CD4-positive, alpha-beta T cell treated with Interleukin-4 for 4 hours (primary cell): ENCODE measurements at places on chromosomes 3 and 15.
A peak's percentile ranks its signal among the peaks of the same experiment; 100 is the strongest.

DNA sequence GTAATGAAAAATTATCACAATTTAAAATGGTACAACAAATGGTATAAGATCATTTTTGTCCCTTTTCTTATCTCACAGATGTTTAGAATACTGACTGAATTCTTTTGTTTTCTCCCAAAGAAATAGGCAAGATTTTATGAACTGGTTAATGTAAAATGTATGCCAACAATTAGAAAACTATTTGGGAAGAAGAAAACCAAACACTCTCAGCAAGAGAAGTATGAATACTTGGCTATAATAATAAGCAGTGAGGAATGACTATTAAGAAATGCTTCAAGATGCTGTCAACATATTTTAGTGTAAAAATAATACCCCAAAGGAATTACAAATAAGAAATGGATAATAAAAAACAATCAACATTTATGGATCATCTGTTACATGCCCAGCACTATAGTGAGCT is 18.5 kb downstream of the SHQ1 start:
- no peak for DNase-seq

GRCh38 chr3:138985932-138986331 is 20.1 kb downstream of the PRR23A start:
- DNase-seq: no peak

GRCh38 chr15:41476416-41477048 is 17.1 kb upstream of the ITPKA start:
- no peak for DNase-seq

GRCh38 chr15:81113861-81114291 is 20.2 kb upstream of the CFAP161 start:
- no peak for DNase-seq

DNA sequence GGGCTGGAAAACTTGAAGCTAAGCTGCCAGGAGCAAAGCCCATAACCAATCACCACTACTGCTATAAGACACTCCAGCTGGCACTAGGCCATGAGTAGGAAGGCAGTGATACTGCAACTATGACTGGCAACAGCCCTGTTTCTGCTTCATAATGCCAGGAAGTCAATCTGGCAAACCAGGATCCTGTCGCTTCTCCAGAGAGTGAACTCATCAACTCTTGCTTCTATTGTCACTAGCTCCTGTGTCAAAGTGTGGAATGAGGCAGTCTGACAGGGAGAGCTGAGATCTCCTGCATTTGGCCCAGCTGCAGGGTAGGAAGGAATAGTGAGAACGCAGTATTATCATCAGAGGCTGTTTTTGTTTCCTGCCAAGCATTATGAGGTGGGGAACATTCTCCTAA is 105.3 kb downstream of the CTNNB1 start:
- no peak for DNase-seq

- DNase-seq: no peak
Observed at GRCh38 chr3:188411750-188412149, 257.8 kb downstream of the LPP start.

- peak; percentile 3 for DNase-seq
Observed at GRCh38 chr3:165206454-165207266, 10.5 kb upstream of the SLITRK3 start.

GRCh38 chr15:96564546-96564945 is 234.0 kb downstream of the NR2F2 start:
- DNase-seq: no peak

DNA sequence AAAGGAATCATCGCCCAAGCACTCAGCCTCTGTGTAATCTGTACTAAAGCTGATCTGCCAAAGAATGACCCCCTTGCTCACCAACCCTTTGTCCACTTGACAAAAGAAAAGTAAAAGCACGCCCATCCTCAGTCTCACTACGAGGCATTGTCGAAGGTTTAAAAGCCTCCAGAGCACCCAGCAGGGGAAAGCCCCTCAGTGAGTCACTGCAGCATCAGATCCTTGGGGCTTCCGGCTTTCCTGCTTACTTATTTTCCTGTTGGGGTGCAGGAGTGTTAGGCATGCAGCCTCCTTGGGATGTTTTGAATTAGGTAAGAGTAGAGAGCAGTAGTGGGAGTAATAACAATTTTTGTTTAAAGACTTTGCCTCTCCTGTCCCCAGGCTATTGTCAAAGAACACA is 216.1 kb downstream of the MTHFS start:
- no peak for DNase-seq

DNA sequence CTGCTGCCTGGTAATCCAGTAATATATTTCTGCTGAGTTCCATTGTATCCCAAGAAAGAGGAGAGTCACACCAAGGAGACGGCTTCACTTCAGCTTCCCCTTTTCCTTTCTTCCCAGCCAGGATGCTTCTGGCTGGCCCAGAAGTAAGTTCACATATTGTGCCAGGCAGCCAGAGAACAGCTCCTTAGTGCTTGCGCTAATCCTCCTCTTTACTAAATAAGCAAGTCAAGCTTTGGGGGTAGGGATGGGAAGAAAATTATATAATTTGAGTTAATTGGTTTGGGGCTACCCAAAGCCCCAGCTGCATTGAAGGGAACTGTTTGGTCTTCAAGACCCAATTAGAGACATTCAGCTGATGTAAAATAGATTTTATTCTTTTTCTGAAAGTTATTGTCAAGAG is 218.8 kb upstream of the HES1 start:
- no peak for DNase-seq

DNA sequence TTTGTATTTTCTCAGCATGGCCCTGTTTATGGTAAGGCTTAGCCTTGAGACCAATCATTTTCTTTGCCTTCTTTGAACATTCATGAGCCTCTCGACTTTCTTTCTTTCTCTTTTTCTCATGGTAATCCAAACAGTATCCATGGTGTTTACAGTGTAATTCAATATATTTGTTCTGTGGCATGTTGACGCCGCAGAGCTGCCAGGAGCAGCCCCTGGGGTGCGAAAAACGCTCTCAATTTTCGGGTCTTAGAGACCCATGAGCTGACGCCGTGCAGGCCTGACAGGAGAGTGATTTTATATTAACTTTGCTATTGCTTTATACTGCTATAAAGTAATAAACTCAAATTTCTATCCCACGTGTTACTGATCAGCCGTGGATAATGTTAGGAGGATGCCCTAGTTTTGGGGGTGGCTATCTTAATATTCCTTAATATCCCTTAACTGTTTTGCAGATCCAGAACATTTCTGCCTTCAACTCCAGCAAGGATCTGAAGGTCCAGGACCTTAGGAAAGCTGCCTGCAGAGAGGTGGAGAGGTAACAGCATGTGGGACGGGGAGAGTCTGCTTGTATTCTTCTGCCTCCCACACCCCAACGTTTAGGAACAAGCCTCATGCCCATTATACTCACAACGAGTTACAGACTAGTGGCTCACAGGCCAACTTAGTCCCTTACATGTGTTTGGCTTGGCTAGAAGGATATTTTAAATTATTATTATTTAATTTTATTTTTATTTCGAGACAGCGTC is 29.3 kb upstream of the MYO1E start:
- DNase-seq: no peak

DNA sequence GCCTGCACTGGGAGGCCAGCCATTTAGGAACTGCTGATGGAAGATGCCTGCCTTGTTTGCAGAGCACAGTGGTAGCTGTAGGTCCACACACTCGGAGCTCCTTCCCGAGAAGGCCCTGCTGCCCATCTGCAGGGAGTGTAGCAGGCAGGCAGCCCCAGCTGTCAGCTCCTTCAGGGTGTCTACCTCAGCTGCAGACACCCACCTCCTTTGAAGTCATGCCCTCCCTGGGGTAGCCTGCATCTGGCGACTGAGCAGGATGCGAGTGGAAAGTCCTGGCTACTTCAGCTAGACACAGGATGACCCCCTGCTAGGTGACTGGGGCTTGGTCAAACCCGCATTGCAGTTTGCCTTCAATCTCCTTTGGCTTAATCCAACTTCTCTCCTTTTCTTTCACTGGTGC is 93.2 kb upstream of the TLE3 start:
- DNase-seq: no peak

GRCh38 chr3:13041113-13041776 is 32.0 kb downstream of the IQSEC1 start:
- DNase-seq: no peak

- DNase-seq: no peak
Observed at GRCh38 chr15:57752436-57752835, 45.9 kb downstream of the POLR2M start.

DNA sequence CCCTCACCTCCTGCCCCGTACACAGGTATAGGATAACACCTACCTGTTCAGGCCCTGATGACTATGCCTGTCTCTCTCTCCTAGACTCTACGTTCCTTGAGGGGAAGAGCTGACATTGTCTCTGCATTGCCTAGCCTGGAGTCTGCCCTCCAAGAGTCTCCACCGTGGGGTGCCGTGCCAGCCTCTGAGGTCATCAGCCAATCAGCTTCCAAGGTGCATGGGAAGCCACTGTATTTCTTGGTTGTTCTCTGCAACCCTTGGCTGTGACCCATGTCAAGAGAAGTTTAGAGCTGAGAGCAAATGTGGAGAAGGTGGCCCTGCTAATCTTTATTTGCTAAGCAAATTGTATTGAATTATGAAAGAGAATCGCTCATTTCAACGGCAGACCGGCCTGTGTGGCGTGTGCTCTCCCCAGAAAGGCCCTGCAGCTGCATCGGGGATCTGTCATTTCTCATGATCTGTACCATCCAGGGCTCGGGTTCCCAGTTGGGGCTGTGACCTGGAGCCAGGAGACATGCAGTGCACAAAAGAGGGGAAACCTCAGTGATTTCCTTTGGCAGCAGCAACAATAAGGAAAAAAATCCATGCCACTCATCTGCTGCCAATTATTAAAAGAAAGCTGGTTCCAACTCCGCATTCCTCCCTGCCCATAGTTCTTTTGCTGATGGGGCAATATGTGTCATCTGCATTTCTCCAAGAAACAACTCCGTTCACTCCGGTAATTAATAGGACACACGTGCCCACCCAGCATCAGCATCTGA is 182.2 kb downstream of the MEGF11 start:
- DNase-seq: no peak

GRCh38 chr15:78711638-78712037 is 70.6 kb upstream of the CHRNB4 start:
- no peak for DNase-seq

DNA sequence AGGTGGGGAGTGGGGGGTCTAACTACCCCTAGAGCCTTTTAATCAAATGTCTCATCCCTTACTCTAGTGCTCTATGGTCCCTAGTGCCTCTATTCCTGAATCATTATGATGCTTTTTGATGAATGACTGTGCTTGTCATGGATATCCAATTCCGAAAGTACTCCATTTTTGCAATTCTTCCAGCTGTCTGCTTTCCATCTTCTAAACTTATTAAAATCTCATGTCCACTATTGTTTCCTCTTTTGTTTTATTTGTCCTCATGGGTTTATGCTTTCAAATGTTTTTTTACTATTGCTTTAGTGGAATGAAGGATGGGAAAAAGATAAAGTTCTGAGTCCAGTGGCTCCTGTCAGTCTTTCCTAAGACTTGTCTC is 77.2 kb upstream of the KCNMB2 start:
- DNase-seq: no peak

DNA sequence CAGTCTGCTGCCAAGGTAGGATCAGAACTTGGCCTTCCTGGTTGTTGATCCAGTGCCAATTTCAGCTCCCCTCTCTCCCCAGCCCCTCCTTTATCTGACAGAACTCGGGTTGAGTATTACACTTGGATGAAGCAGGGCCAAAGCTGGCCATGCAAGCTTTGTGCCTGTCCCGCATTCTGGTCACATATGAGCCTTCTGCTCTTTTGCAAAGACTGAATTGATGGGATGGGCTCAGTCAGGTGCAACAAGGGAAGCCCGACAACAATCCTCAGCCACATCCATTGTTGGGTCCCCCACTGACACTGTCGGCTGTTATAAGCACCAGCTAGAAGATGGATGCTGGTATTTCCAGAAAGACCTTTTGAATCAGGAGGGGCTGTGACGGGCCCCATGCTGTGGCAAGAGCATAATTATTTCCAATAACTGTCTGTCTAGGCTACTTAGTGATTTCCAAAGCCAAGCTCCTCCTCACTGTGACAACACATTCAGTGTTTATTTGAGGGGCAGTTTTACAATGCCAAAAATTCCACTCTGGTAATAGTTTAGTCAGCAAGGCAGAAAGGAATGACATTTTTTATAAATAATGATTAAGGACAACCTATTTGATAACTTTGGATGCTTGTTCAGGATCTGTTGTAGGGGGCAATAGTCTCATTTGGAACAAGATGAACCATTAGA is 146.8 kb upstream of the FRMD4B start:
- DNase-seq: no peak

DNA sequence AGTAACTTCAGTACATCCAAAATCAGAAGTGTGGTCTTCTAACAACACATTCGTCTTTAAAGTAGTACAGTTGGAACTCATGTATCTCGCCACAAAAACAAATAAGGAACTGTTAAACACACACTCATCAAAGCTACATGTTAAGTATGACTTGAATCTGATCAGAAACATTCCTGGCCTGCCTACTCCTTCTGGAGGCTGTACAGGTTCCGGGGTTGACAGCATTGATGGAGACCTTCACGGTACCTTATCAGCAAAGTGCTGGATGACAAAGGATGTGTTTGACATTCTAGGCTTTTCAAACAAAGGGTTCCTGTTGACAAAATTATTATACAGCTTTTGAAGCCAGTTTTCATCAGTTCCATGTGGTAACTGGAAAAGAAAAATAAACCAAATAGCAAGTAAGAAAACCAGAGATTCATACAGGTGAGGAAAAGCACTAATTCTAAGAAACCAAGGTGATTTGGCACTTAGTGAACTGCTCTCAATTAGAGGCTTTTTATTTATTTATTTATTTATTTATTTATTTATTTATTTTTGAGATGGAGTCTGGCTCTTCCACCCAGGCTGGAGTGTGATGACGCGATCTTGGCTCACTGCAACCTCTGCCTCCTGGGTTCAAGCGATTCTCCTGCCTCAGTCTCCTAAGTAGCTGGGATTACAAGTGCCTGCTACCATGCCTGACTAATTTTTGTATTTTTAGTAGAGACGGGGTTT is 44.3 kb downstream of the MYO5C start:
- DNase-seq: no peak

DNA sequence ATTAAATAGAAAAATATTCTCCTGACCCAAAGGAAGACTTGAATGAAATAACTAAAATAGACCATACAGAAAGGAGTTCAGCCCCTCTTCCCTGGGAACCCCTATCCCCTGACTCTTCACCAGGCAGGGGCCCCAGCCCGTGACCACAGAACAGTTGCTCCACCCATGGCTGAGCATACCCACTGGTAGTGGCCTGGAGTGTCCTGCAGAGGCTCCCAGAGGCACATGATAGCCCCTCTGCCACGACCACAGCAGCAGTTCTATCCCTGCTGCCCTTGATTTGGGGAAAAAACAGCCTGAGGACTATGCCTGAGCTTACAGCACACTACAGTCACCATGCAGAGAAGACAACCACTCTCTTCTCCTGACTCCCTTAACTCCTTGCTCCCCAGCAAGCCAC is 31.8 kb downstream of the TTC14 start:
- DNase-seq: no peak

- no peak for DNase-seq
Observed at GRCh38 chr3:115341208-115341607, 194.1 kb upstream of the ZBTB20 start.
